ENCODE measurements at places on chromosomes 2 and 18. TPM values are rescaled to one million over a fixed set of nuclear protein-coding genes. Genes with fewer than 3 reads are reported as not detected.

The PECR gene
- total RNA-seq, result 10.2 TPM

The IL1RN gene
- total RNA-seq, result not detected

The FEV gene
- total RNA-seq, result not detected

The CFAP65 gene
- not detected for total RNA-seq

The SLC23A3 gene
- total RNA-seq, result 1.3 TPM

The GNAL gene
- total RNA-seq, result 0.51 TPM

The STPG4 gene
- not detected for total RNA-seq

The KIAA2012 gene
- total RNA-seq, result not detected

The RGPD4 gene
- not detected for total RNA-seq

The GPR45 gene
- total RNA-seq, result not detected

The SLC9A2 gene
- not detected for total RNA-seq

The IL1B gene
- total RNA-seq, result 0.14 TPM

The FRZB gene
- 0.68 TPM for total RNA-seq

The TBR1 gene
- not detected for total RNA-seq

The CHRNG gene
- total RNA-seq, result not detected

The ALK gene
- total RNA-seq, result not detected

The FAP gene
- total RNA-seq, result 1.8 TPM

The GALNT3 gene
- 0.34 TPM for total RNA-seq

The ANTXR1 gene
- 0.68 TPM for total RNA-seq

The SMYD1 gene
- not detected for total RNA-seq

The FOXD4L1 gene
- 0.17 TPM for total RNA-seq
